ENCODE measurements at places on chromosomes 3 and 15.

DNA sequence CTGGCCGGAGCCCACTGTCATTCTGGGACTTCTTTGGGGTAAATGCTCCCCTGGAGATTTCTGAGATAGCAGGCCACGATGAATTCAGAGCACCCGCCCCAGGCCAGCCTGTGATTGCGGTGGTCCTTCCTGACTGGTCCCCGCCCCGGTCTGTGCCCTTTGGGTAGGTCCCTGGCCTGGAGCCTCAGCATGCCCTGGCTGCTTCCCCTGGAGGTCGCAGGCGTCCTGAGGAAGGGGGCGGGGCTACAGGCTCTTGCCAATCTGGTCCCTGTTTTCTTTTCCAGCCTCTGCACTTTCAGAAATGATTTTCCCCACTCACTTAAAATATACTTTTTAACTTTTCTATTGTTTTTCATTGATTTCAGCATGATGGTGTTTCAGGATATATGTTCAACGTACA, 250.2 kb upstream of the ATP10A start:
- no peak for DNase-seq
- H3K27ac ChIP-seq: no peak overlapping the region
- H3K4me1 ChIP-seq: peaks cover 5% of the 10 kb centered on the region
- no peaks in the 10 kb centered on the region for H3K27me3 ChIP-seq
- no peak overlapping the region for H3K4me3 ChIP-seq
- no peaks in the 10 kb centered on the region for H3K36me3 ChIP-seq

- H3K4me1 ChIP-seq: no peaks in the 10 kb centered on the region
- H3K4me3 ChIP-seq: peak overlapping the region; percentile 19
- no peaks in the 10 kb centered on the region for H3K27me3 ChIP-seq
- H3K36me3 ChIP-seq: peaks cover 3% of the 10 kb centered on the region
These were observed 8.4 kb upstream of the PLA1A start for GRCh38 chr3:119589102-119589773.

DNA sequence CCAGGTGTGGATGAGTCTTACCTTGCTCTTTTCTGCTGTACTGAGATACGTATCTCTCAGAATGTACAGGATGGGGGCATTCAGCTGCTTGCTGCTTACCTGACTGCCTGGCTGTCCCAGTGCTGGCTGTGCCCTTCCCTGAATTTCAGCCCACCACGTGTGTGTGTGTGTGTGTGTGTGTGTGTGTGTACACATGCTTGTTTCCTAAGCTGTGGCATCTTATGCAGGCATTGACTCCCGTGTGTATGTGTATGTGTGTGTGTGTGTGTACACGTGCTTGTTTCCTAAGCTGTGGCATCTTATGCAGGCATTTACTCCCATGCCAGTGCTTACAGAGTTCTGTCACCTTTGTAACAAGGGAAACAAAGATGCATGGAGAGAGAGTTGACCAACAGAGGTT, 60.4 kb upstream of the PLXNA1 start:
- H3K4me3 ChIP-seq: no peak overlapping the region
- H3K36me3 ChIP-seq: no peaks in the 10 kb centered on the region
- no peaks in the 10 kb centered on the region for H3K27me3 ChIP-seq

GRCh38 chr3:122857019-122857418, 62.1 kb downstream of the SLC49A4 start:
- H3K4me3 ChIP-seq: no peak overlapping the region
- H3K27me3 ChIP-seq: no peaks in the 10 kb centered on the region
- DNase-seq: no peak
- H3K4me1 ChIP-seq: no peaks in the 10 kb centered on the region
- no peak overlapping the region for H3K27ac ChIP-seq

GRCh38 chr3:3216401-3216800, 36.9 kb upstream of the CRBN start:
- no peaks in the 10 kb centered on the region for H3K36me3 ChIP-seq
- no peaks in the 10 kb centered on the region for H3K27me3 ChIP-seq
- no peak for DNase-seq

GRCh38 chr15:53251996-53252395, 461.9 kb upstream of the ONECUT1 start:
- no peak overlapping the region for H3K27ac ChIP-seq
- H3K27me3 ChIP-seq: no peaks in the 10 kb centered on the region
- H3K36me3 ChIP-seq: no peaks in the 10 kb centered on the region
- no peak overlapping the region for H3K4me3 ChIP-seq
- no peaks in the 10 kb centered on the region for H3K4me1 ChIP-seq

- H3K27me3 ChIP-seq: no peaks in the 10 kb centered on the region
- no peak overlapping the region for H3K4me3 ChIP-seq
- H3K36me3 ChIP-seq: no peaks in the 10 kb centered on the region
- H3K27ac ChIP-seq: no peak overlapping the region
These were observed 163.1 kb downstream of the IL1RAP start for GRCh38 chr3:190677001-190677400.

DNA sequence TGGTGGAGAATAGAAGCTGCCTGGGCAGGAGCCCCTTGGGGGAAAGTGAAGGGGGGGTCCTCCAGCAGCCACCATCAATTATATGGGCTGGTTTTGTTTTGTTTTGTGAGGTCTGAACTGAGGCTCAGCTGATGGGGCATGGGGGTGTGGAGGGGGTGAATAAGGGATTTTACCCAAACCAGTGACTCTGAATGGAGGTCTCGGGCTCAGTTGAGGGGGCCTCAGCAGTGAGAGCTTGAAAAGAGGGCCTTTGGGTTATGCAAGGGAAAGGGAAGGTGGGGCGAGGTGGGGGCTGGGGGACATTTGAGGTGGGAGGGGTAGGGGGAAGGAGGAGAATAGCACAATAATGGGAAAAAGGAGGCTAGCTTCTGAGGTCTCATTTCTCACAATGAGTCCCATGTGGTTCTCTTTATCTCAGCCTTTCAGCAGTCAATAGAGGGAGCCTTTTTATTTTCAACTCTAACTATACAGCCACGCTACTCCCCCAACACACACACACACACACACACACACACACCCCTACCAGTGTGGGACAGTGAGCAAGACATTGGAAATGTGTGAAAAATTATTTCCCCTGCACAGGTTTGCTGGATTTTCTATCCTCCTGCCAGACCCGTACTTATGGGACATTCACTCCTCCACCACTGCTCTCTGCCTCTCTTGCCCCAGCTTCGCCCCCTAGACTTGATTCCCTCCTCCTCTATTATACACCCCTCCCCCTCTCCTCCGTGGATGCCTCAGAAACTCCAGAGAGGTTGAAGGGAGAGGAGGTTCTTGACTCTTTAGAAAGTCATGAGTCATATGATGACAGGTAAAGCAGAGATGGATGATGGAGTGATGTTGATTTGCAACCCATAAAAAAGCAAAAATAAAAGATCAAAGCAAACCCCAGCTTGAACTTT, 96.0 kb downstream of the GTPBP8 start:
- H3K4me1 ChIP-seq: peaks cover 22% of the 10 kb centered on the region
- no peak overlapping the region for H3K4me3 ChIP-seq
- peak overlapping the region; percentile 99 for H3K27ac ChIP-seq
- DNase-seq: peak; percentile 88
- no peaks in the 10 kb centered on the region for H3K36me3 ChIP-seq

DNA sequence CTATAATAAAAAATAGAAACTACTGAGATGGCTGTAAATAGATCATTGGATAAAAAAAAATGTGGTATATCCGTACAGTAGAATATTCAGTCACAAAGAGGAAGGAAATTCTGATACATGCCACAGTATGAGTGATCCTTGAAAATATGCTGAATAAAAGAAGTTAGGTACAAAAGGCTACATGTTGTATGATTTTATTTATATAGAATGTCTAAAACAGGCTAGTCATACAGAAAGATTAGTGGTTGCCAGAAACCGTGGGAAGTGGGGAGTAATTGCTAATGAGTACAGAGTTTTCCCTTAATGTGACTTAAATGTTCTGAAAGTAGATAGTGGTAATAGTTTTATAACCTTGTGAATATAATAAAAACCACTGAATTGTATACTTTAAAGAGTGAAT, 24.9 kb upstream of the FAH start:
- H3K36me3 ChIP-seq: peaks cover 2% of the 10 kb centered on the region
- H3K27me3 ChIP-seq: no peaks in the 10 kb centered on the region
- no peaks in the 10 kb centered on the region for H3K4me1 ChIP-seq
- no peak overlapping the region for H3K27ac ChIP-seq
- H3K4me3 ChIP-seq: no peak overlapping the region
- no peak for DNase-seq

DNA sequence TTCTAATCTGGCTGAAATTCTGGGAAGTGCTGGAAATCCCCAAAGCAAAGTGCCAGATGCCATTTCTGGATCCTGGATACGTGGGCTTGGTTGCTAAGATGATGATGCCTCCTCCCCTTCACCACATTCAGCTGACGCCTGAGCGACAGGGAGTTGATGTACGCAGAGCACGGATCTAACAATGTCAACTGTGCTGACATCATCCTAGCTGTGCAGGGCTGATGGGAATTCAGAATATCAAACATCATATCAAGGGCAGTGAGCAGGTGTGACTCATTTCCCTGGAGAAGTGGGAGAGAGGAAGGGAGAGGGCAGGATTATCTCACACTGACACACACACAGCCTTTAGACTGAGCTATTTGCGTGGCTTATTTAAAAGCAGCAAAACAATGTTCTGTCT, 92.6 kb upstream of the ZBTB20 start:
- no peaks in the 10 kb centered on the region for H3K36me3 ChIP-seq
- H3K27me3 ChIP-seq: no peaks in the 10 kb centered on the region
- DNase-seq: no peak
- H3K4me3 ChIP-seq: no peak overlapping the region
- H3K27ac ChIP-seq: no peak overlapping the region

- H3K4me1 ChIP-seq: no peaks in the 10 kb centered on the region
- DNase-seq: no peak
- H3K4me3 ChIP-seq: no peak overlapping the region
- no peaks in the 10 kb centered on the region for H3K36me3 ChIP-seq
- H3K27me3 ChIP-seq: no peaks in the 10 kb centered on the region
- no peak overlapping the region for H3K27ac ChIP-seq
These were observed 674.1 kb downstream of the MECOM start for GRCh38 chr3:168989396-168989795.

DNA sequence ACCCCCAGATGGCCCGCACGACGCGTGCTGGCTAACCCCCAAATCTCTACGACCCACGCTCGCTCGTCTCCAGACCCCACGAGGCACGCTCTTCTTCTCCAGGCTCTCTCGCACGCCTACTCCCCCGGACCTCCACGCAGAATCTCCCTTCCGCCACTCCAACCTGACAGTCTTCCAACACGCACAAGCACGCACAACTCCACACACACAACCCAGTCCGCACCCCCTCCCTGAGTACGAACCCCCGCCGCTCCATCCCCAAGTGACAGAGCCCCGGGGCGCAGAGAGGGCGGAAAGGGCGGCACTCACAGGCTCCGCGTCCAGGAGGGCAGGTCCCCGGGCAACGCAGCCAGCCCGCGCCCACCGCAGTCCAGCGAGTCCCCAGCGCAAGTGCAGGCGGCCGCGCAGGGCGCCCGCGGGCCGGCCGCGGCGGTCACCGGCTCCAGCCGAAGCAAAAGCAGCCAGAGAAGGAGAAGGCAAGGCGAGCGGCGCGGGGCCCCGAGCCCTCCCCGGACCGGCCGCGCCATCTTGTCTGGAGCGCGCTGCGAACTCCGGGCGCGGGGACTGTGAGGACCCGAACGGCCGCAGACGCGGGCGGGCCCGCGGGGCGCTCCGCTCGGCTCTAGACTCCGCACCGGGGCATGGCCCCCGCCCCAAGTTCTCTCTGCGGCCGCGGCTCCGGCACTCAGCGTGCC, 794 bp downstream of the LRIG1 start:
- peak overlapping the region; percentile 86 for H3K27ac ChIP-seq
- DNase-seq: no peak
- H3K4me3 ChIP-seq: peak overlapping the region; percentile 100
- H3K27me3 ChIP-seq: no peaks in the 10 kb centered on the region
- H3K36me3 ChIP-seq: no peaks in the 10 kb centered on the region

GRCh38 chr15:69576948-69577351, 124.3 kb downstream of the RPLP1 start:
- H3K27ac ChIP-seq: no peak overlapping the region
- peaks cover 9% of the 10 kb centered on the region for H3K4me1 ChIP-seq
- DNase-seq: no peak
- no peak overlapping the region for H3K4me3 ChIP-seq

- no peak overlapping the region for H3K27ac ChIP-seq
- DNase-seq: no peak
- H3K4me3 ChIP-seq: no peak overlapping the region
- H3K36me3 ChIP-seq: no peaks in the 10 kb centered on the region
- no peaks in the 10 kb centered on the region for H3K27me3 ChIP-seq
These were observed 65.3 kb downstream of the CLASP2 start for GRCh38 chr3:33652736-33653135.

- H3K4me3 ChIP-seq: no peak overlapping the region
- H3K27me3 ChIP-seq: no peaks in the 10 kb centered on the region
- H3K27ac ChIP-seq: no peak overlapping the region
These were observed 57.2 kb downstream of the CBLB start for GRCh38 chr3:105811518-105812193.

Measured in neuronal stem cell (in vitro differentiated cells).